ENCODE measurements at places on chromosomes 11 and 22.
A peak's percentile ranks its signal among the peaks of the same experiment; 100 is the strongest.

GRCh38 chr22:30655532-30655931, 12.1 kb downstream of the DUSP18 start:
- DNase-seq = no peak

- DNase-seq = no peak
These were observed 1263.6 kb upstream of the RAG2 start for GRCh38 chr11:37861671-37862070.

DNA sequence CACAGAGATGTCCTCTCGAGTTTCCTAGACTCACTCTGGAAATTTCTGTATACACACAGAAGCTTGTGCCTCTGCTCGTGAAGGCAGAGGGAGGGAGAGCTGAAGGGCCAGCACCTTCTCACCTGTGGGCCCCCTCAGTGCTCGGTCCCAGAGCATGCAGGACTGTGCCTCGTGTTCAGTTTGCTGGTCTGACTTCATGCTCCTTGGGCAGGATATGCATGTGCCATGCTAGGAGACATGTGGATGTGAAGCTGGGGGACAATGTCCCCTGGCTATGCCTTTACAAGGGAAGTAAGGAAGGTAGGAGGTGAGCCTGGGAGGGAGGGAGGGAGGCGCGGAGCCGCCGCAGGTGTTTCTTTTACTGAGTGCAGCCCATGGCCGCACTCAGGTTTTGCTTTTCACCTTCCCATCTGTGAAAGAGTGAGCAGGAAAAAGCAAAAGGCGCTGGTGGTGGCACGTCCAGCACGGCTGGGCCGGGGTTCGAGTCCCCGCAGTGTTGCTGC, 22.6 kb downstream of the NEAT1 start:
- no peak for DNase-seq

GRCh38 chr11:61696602-61697001, 16.4 kb downstream of the DAGLA start:
- DNase-seq = no peak

DNA sequence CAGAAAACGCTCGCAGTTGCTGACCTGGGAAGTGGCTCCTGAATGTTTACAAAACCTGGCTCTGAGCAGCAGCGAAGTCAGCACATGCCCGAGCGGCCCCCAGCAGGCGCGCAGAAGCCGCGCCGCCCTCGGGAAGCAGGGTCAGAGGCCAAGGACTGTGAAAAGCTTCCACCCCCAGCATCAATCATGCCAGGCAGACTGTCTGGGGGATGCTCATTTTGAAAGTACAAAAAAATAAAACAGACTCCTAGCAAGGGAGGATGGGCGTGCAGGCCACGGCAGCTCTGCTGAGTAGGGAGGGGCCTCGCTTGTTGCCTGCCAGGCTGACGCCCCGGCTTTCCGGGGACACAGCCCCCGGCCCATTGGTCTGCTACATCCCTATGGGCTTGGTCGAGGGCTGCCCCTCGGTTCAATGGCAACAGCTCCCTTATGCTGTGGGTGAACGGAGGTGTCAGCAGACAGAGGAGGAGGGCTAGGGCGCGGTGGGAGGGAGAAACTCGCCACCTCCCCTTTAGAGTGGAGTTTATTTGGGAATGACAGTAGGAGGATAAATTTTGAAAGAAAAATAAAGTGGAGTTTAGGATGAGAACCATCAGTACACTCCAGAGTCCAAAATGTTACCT, 37.7 kb upstream of the GNB1L start:
- peak; percentile 76 for DNase-seq

GRCh38 chr22:19463491-19464469, 15.2 kb downstream of the UFD1 start:
- no peak for DNase-seq

- DNase-seq = no peak
These were observed 28.7 kb downstream of the EIF3F start for GRCh38 chr11:8015753-8016239.

DNA sequence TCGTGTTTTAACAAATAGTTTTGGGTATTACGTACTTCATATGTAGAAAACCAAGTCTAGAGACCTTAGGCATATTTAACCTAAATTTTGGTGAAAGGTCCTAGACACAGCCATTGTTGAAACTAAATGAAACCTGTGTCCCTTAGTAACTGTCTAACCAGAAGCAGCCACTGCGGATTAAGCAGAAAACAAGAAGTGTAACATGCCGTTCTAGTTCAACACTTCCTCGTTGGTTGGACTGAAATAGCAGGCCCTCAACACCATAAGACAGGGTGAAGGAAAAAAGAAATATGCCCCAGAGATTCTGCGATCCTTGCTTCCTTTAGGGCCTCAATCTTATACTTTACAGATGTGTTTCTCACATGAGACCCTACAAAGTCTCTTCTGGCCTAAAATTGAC, 2.0 kb downstream of the NAA40 start:
- DNase-seq = no peak
